ENCODE measurements at places on chromosomes 16 and 17. TPM values are rescaled to one million over a fixed set of nuclear protein-coding genes. Genes with fewer than 3 reads are reported as not detected.
A peak's percentile ranks its signal among the peaks of the same experiment; 100 is the strongest.

GRCh38 chr17:81126281-81127132 is 38.8 kb upstream of the PVALEF start:
- no peak overlapping the region for H3K27ac ChIP-seq
- no peaks in the 10 kb centered on the region for H3K4me1 ChIP-seq
- H3K27me3 ChIP-seq, result no peaks in the 10 kb centered on the region
- DNase-seq, result no peak

DNA sequence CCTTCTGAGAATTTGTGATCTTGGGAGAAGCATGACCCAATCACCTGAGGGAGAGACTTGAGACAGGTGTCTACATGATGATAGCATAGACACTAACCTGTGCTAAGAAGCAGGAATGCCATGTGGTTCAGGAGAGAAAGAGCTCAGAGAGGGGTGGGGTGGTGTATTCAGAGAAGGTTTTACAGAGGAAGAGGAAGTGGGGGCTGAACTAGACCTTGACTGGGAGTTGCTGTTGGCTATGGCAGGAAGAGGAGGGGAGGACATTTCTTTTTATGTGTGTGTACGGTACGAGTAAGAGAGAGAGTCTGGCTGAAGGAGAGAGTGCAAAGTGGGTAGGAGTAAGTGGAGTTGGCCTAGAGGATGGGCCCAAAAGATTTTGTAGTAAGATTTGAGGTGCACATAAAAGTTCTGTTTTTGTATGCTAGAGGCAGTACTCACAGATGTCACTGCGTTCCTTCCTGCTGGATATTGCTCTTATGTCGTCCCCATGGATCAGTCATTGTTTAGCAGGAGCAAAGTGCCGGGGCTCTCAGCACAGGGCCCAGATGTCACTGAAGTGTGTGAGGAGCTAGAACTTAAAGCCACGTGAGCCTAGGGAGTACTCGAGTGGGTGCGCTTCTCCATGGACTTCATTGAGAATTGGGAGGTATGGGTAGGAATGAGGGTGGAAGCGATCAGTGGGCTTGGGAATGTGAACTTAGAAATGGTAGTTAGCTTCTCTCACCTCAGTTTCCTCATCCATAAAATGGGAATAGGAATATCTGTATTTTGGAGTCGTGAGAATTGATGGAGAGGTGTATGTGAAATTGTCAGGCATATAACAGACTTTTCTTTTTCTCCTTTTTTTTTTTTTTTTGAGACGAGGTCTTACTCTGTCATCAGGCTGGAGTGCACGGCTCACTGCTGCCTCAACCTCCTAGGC is 22.1 kb downstream of the SLC7A6 start:
- H3K27ac ChIP-seq, result peak overlapping the region; percentile 74
- no peak for DNase-seq
- peak overlapping the region; percentile 82 for H3K4me3 ChIP-seq
- H3K27me3 ChIP-seq, result no peaks in the 10 kb centered on the region
- peaks cover 27% of the 10 kb centered on the region for H3K36me3 ChIP-seq

NT5C gene
- 31.6 TPM for total RNA-seq

ADAD2 gene
- not detected for total RNA-seq

RPTOR gene
- 70.1 TPM for total RNA-seq

Measured in CD4-positive, CD25-positive, alpha-beta regulatory T cell (primary cell).